ENCODE measurements at places on chromosomes 16 and 17.
A peak's percentile ranks its signal among the peaks of the same experiment; 100 is the strongest.

DNA sequence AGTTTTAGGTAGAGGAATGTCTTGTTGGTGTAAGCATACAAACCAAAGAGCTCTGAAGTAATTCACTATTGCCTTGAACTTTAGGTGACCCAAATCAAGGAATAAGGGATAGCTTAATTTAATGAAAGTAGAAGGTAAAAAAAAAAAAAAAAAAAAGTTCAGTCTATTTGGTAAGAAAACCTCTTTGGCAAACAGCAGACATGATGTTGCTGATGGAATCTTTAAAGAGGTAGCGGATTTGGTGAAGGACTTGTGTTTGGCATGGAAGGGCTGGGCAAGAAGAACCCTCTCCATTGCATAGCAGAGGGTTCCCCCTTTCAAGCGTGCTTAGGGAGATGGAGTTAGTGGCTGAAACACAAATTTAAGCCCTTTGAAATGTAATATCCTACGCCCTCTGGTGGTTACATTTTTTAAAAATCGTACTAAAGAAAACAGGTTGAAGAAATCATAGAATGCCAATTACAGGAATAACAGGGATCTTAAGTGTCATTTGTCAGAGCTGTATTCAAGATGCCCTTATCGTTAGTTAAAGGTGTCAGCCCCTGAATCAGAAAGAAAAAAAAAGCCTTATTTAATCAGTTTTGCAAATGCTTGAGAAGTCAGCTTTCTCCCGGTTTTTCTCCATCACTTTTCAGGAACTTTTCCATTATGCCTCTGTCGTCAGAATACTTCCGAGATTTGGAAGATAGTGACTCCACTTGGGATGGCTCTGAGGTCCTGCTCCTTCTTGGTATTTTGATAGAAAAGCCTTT lies 383.1 kb downstream of the KCNJ2 start:
- peak; percentile 22 for DNase-seq

- no peak for DNase-seq
These were observed 3.5 kb upstream of the TSPOAP1 start for GRCh38 chr17:58331815-58332777.

- DNase-seq = no peak
These were observed 12.6 kb downstream of the HID1 start for GRCh38 chr17:74959826-74960515.

DNA sequence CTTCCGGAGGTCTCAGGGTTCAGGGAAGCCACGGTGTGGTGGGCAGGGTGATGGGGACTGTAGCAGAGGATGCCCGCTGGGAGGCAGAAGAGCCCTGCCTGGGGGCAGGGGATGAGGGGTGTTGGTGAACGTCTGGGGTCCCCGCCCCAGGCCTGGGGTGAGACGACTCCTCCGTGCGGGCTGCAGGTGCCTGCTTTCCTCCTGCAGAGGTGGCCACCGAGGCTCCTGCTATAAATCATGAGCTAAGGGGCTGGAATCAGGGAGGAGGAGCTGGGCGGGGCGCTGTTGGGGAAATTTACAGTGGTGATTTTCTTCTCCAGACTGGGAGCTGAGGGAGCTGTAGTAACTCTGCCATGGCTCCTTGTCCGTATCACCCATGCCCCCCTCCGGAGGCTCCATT lies 167.0 kb downstream of the MRM1 start:
- no peak for DNase-seq

DNA sequence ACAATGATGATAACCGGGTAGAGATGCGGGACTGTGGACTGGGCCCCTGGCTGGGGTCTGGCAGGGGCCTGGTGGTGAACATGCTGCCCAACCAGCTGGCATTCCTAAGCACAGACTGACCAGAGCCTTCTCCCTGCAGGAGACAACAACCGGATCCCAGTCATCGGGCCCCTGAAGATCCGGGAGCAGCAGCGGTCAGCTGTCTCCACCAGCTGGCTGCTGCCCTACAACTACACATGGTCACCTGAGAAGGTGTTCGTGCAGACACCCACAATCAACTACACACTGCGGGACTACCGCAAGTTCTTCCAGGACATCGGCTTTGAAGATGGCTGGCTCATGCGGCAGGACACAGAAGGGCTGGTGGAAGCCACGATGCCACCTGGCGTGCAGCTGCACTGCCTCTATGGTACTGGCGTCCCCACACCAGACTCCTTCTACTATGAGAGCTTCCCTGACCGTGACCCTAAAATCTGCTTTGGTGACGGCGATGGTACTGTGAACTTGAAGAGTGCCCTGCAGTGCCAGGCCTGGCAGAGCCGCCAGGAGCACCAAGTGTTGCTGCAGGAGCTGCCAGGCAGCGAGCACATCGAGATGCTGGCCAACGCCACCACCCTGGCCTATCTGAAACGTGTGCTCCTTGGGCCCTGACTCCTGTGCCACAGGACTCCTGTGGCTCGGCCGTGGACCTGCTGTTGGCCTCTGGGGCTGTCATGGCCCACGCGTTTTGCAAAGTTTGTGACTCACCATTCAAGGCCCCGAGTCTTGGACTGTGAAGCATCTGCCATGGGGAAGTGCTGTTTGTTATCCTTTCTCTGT lies 5.1 kb upstream of the SLC7A6 start:
- no peak for DNase-seq

- no peak for DNase-seq
These were observed 23.6 kb downstream of the ALDH3A2 start for GRCh38 chr17:19672009-19672750.

GRCh38 chr17:18246880-18247612 lies 11.5 kb downstream of the FLII start:
- no peak for DNase-seq

- DNase-seq = no peak
These were observed 96.1 kb upstream of the CDH5 start for GRCh38 chr16:66270333-66270927.

DNA sequence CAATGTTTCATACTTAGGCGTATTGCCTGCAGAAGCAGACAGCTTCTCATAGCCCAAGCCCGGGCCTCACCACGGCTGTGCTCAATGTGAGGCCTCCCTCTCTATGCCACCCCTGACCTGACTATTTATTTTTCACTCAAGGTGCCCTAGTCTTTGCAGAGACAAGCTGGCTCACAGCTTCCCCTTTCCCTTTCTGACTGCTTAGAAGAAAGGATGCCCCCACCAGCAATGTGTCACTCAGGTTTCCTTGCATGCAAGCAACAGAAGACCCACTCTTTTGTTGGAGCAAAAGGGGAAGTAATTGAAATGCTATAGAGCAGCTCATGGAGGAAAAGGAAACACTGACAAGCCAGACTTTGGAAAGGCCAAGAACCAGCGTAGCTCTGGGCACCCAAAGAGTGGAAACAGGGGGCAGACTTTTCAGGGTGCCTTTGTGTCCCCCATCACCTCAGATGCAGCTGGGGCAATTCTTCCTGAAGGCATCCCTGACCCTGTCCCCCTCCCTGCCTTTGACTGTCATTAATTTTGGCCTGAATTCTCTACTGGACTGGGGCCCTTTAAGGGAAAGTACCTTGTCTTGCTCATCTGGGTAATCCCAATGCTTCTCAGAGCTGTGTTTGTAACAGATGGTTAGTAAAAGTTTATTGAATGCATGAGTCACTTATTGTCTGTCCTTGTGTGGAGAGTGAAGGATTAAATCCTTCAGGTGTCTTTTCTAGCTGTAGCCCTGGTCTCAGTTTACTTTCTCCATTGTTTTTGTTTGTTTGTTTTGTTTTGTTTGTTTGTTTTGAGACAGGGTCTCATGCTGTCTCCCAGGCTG lies 17.8 kb downstream of the RGS9 start:
- peak; percentile 60 for DNase-seq

GRCh38 chr17:75642182-75642783 lies 9.0 kb downstream of the SMIM5 start:
- DNase-seq = no peak

GRCh38 chr16:83211711-83212110 lies 584.9 kb downstream of the CDH13 start:
- peak; percentile 63 for DNase-seq

DNA sequence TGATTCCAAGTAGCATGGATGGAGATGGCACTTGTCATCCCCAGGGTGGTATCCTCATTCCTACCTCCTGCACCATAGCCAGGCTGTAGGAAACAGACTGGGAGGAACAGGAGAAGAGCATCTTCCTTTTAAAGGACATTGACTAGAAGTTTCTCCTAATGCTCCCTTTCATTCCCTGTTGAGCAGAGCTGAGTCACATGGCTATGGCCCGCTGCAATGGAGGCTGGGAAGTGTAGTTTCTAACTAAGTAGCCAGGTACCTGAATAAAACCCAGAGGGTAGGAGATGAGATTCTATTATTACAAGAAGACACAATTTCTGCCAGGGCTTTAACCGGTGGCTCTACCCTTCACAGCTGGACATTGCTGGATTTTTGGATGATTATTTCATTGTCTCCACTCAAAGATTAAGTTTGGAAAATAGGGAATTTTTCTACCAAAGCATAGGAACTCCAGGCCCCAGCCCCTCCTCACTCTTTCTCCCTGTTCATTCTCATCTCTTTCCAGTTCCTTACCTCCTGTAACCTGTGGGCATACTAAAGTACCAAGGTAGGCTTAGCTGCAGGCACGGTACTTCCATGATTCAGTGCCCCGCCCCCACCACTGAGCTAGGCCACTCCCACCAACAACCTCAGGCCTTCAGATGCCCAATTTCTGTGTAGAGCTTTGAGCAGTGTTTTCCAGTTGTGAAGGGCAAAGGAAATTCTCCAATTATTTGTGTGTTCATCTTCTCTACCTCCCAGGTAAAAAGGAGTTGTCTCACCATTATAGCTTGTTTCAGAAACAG lies 378.3 kb downstream of the CDH13 start:
- no peak for DNase-seq

- peak; percentile 95 for DNase-seq
These were observed 13.5 kb downstream of the KNOP1 start for GRCh38 chr16:19704321-19705145.

GRCh38 chr17:4542003-4542725 lies 13.0 kb downstream of the MYBBP1A start:
- no peak for DNase-seq

DNA sequence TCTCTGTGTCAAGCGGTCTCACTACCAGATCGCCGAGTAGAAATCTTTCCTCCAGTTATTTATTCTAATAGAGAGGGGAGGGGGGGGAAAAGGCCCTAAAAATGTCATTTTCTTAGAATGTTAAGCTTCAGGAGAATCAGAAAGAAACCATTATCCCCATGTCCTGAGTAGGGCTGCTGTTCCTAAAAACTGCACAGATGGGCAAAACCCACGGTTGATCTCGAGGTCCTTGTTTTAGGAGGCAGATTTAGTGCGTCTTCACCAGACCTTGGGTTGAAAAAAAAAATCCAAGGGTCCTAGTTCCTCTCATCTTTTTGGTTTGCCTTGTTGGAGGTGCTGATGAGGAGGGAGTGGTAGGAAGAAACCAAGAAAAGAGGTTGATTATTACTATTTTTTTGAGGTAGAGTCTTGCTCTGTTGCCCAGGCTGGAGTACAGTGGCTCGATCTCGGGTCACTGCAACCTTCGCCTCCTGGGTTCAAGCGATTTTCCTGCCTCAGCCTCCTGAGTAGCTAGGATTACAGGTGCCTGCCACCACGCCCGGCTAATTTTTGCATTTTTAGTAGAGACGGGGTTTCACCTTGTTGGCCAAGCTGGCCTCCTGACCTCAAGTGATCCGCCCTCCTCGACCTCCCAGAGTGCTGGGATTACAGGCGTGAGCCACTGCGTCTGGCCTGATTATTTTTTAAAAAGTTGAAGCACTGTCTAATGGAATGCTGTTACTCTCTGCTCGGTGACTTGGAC lies 1.4 kb downstream of the CBFB start:
- DNase-seq = no peak

DNA sequence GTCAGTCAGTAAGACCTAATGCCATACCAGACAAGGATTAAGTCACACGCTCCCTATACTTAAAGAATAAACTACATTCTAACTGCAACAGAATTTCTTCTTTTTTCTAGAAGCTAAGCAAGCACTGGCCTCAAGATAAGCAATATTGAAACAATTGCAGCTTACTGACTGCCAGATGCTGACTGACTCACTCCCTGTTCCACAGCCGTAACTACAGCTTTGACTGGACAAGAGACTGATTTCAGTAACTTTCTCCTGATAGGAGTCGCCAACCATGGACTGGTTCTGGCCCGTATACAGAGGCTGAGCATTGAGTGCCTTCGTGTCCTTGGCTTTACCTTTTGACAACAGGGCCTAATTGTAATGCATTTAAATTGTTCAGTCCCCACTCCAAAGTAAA lies 67.9 kb downstream of the TRIM37 start:
- no peak for DNase-seq

- no peak for DNase-seq
These were observed 242.7 kb downstream of the KATNIP start for GRCh38 chr16:27792486-27793248.

DNA sequence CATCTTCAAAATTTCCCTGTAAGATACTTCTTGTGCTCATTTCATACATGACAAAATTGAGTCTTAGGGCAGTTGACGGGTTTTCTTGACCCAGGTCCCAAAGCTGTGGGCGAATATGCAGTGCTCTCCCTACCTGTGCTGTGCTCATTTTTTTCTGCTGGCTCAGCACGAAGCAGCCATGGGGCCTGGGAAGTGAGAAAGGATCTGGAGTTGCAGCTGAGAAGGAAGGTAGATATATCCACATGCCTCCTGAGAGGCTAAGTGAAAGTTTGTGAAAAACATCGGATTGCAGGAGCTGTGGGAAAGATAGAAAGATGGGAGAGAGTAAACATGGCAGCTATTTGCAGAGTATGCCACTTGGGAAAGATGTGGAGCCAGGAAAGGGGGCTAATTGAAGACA lies 42.9 kb upstream of the MON1B start:
- no peak for DNase-seq

DNA sequence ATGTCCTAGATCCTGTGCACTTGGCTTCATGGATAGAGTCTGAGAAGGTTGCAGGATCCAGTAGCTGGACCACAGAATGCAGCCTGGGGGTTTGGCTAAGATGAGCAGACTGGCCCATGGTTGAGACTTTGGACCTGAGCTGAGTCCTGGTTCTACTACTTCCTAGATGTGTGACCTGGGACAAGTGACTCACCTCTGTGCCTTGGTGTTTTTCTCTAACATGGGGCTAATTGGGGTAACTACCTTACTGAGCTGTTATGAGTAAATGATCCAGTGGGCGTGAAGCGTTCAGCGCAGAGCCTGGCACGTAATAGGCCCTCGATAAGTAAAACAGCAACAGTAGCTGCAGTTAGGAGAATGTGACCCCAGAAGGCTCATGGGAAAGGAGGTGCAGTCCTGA lies 38.8 kb downstream of the SNX20 start:
- no peak for DNase-seq

GRCh38 chr16:69003500-69003899 lies 102.0 kb upstream of the HAS3 start:
- no peak for DNase-seq

DNA sequence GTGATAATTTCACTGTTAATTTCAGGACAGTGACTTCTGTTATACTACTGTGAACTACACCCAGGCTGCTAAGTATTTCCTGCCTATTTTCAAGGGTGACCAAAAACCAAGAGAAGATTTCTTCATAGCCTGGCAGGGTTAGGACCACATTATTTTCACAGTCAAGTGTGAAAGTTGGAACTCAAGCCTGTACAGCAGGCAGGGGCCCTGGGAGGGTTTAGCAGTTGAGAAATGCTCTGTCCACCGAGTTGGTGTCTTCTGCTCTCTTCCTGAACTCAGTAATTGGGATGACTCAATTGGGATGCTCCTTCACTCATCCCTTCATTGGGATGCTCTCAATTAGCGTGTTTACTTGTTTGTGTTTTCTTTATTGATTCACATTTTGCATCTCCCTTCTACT lies 347.3 kb upstream of the CDH11 start:
- DNase-seq = no peak

All from dermis microvascular lymphatic vessel endothelial cell (primary cell).